ENCODE measurements at places on chromosomes 5 and 9. TPM values are rescaled to one million over a fixed set of nuclear protein-coding genes. Genes with fewer than 3 reads are reported as not detected.
A peak's percentile ranks its signal among the peaks of the same experiment; 100 is the strongest.

Gene CCIN
- total RNA-seq, result not detected

Gene TSC1
- 72.8 TPM for total RNA-seq

Gene FGFR4
- total RNA-seq, result 6.4 TPM

Gene SLC34A1
- not detected for total RNA-seq

Gene CTSV
- not detected for total RNA-seq

Gene CORO2A
- total RNA-seq, result 38.8 TPM

Gene PCDHA9
- total RNA-seq, result 0.34 TPM

Gene PCDHB14
- total RNA-seq, result 6.8 TPM

Gene SPINK4
- total RNA-seq, result not detected

Gene SH3TC2
- 70.0 TPM for total RNA-seq

Gene CDC25C
- total RNA-seq, result not detected

Gene PDE8B
- total RNA-seq, result 10.1 TPM

- DNase-seq, result no peak
Measured at GRCh38 chr9:3401221-3401954, 124.4 kb downstream of the RFX3 start.

- DNase-seq, result no peak
Measured at GRCh38 chr9:9790216-9790872, 822.5 kb downstream of the PTPRD start.

- DNase-seq, result no peak
Measured at GRCh38 chr5:134086943-134087305, 27.6 kb upstream of the TCF7 start.

DNA sequence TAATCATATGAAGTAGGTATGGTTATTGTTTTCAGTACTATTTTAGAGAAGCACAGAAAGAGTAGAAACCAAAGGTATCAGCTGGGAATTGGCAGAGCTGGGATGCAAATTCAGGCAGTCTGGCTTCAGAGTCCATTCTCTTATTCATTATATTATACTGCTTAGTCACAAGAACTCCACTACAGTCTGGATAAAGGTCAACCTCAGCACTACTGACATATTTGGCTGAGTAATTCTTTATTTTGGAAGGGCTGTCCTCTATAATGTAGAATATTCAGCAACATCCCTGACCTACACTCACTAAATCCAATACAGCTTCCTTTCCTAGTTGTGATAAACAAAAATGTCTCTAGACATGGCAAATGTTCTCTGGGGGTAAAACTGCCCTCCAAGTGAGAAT, 37.6 kb downstream of the PTGER4 start:
- no peak for DNase-seq

- peak; percentile 0 for DNase-seq
Measured at GRCh38 chr5:1998716-1999317, 116.1 kb upstream of the IRX4 start.

DNA sequence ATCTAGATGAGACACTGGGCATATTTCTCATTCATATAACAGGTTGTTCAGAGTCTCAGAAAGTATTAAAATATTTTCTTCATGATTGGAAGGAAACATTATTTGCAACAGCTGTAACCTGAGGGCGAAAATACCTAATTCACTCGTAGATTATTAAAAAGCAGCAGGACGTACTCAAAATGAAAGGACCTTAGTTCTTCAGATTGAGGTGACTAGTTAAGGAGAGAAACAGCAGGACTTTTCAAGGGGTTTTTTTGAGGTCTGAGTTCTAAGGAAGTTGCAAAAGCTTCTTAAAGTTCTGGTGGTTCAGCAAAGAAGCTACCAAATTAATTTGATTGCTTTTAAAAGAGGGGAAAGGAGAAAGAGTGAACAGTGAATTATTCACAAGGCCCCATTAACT, 174.9 kb downstream of the TMEM161B start:
- no peak for DNase-seq

DNA sequence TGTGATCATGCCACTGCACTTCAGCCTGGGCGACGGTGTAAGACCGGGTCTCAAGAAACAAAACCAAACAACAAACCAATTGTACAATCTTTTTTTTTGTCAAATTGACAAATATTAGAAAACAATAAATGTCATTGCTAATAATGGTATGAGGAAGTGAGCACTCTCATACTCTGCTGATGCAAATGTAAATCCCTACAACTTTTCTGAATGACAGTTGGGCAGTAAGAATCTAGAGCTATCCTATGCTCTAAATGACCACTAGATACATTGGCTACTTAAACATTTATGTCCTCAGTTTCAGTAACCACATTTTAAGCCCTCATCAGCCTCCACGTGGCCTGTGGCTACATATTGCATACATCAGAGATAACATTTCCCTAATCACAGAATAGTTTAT, 256.2 kb downstream of the FER start:
- no peak for DNase-seq

GRCh38 chr5:170247363-170247762, 14.6 kb downstream of the C5orf58 start:
- no peak for DNase-seq

- DNase-seq, result no peak
Measured at GRCh38 chr9:87201351-87201751, 254.0 kb upstream of the GAS1 start.

DNA sequence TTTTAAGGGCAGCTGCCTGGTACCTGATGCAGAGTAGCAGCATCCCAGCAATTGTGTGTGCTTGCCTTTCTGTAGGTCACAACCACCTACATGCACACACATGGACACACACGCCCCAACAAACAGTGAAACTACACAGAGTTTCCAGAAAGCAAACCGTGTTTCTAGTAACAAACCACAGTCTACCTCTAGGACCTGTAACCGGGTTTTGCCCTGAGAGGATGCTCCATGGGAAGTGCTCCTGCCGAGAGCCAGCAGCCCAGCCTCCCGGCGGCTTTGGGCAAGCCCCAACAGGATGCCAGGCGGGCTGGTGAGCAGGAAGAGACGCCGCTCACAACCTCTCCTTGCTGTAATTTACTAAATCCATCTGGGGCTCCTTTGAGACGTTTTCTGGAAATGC, 4.1 kb upstream of the TCF7 start:
- peak; percentile 64 for DNase-seq

GRCh38 chr9:14251154-14252071, 62.5 kb downstream of the NFIB start:
- DNase-seq, result peak; percentile 88

- DNase-seq, result peak; percentile 25
Measured at GRCh38 chr5:56183506-56183905, 49.6 kb downstream of the ANKRD55 start.

- DNase-seq, result no peak
Measured at GRCh38 chr9:2297771-2298170, 282.6 kb downstream of the SMARCA2 start.

GRCh38 chr9:30075451-30076199, 2308.8 kb upstream of the ACO1 start:
- DNase-seq, result no peak

- no peak for DNase-seq
Measured at GRCh38 chr9:109115931-109116526, 3.7 kb downstream of the TMEM245 start.

DNA sequence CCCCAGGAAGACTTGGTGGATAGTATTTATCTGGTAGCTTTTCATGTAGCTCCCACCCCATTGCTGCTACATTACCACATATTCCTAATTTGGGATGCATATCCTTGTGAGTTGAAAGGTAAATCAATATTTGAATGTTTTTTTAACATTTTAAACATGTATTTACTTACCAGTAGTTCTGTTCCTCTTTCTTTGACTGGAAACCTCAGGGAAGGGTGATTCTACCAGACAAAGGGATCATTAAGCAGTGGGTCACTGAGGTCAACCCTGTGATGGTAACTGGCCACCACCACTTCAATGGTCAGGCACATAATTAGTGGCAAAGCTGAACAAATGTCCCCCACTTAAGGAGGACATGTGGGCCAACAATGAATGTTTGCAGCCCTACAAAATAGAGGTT, 27.2 kb upstream of the KLF9 start:
- DNase-seq, result no peak

DNA sequence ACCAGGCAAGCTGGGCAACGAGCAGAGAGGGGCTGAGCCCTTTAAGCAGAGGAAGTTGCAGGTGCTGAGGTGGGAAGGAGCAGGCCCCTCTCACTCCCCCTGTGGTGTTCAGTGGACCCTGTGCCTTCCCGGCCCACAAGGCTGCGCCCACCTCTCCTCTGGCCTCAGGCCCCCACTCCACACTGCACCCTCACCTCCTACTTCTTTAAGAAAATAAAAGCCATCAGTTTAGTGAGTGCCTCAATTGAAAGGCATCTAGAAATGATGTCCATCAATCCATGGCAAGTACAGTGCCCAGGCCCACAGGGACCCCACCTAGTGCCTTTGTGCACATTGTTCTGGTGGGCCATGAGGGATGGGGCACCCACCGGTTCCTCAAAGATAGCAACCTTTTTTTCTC, 158.0 kb downstream of the PAX5 start:
- DNase-seq, result no peak
